ENCODE measurements at places on chromosomes 12 and 14.

DNA sequence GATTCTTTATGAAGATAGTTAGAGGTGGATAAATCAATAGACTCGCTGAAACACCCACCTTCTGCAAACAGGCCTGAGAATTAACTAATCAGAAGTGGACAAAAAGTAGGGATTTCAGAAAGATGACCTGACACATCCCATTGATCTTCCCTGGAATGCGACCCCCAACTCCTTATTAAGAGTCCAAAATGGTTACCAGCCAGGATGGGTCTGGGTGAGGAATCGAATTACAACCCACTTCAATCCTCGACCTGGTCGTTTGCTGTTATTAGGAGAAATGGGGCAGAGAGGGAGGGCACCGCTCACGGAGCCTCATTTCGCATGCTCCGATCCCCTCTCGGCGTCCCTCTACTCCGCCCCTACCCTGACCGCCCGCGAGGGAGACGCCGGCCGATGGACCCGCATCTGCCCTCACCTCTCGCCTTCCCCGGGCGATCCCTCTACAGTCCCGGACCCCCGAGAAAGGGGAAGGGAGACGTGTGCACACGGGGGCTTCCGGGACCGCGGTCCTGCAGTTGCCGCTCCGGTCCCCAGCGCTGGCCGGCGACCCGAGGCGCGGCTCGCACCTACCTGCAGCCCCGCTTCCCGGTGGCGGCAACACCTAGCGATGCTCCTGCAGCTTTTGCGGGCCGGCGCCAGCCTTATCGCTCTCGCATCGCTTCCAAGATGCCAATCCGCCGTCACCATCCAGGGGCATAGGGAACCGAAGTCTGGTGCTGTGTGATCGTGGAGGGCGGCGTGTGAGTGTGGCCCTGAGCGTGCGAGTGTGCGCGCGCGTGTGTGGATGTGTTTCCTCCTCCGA is 69.3 kb upstream of the USP15 start:
- peak; percentile 10 for DNase-seq

DNA sequence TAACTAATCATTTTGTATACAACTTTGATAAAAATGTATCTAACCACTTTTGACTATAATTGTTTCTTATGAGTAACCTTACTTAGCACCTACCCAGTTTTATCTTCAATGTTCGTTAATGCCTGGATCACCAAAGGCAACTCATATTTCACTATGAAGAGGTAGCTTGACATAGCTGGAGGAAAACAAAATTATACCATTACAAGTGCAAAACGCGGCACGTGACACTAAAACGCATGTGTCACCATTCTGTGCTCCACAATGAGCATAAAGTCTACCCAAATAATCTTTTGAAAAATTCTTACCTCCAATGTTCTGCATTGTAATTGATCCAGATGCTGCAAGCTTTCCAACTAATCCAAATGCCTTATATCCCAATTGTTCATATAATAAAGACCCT is 5.8 kb downstream of the SLC38A2 start:
- no peak for DNase-seq

GRCh38 chr12:43060742-43061141 is 471.2 kb upstream of the PRICKLE1 start:
- DNase-seq = no peak

DNA sequence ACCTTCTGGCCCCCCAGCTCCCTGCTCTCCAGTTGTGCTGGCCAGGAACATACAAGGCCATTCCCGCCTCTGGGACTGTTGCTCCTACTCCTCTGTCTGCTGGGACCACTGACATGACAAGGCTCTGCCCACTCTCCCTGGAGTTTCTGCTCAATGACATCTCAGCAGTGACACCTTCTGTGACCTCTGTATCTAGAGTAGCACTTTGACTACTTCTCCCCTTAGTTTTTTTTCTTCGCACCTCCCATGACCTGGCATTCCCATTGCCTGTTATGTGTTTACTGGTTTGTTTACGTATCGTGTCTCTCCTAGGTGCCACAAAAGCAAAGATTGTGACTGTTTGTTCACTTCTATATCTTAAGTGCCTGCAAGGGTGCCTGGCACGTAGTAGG is 40.1 kb upstream of the TMEM263 start:
- no peak for DNase-seq

DNA sequence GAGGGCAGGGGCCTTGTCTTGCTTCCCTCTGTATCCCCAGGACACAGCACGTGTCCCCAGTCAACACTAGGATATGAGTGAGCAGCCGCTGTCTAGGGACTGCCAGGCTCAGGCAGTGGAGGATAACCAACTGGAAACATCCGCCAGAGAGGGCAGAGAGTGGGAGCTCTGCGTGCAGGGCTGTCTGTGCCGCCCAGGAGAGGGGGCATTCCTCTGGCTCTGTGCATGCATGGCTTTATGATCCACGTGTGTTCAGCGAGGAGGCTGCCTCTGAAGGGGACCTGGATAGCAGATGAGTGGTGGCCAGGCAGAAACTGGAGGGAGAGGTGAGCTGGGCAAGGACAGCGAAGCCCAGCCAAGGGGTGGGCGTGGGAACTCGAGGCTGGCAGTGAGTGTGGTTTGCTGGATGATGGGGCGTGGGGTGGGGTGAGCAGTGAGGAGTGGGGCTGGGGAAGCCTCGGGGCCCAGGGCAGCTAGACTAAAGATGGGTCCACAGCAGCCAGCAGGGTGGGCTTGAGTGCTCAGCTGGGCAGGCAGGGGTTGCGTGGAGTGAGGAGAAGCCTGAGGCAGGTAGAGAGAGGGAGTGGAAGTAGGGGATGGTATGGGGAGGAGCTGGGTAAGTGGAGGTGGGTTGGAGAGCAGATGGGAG is 72.9 kb downstream of the PRIMA1 start:
- no peak for DNase-seq

DNA sequence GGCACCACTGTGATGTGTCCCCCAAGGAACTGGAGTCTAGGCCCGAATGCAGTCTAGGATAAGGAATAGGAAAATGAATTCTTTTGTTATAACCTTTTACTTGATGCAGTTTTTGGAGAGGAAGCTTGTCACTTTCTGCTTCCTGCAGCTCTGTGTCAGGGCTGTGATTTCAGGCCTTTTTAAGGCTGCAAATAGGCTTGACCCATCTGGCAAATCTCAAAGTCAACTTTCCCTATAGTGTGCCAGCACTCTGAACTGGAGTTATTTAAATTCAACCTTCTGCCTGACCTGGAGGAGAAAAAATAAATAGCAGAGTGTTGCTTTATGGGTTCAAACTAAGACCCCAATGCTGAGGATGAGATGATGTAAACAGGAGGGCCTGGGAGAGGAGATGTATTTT is 51.8 kb upstream of the CEP83 start:
- DNase-seq = no peak

- DNase-seq = no peak
These were observed 88.5 kb downstream of the PPM1H start for GRCh38 chr12:62846491-62846890.

DNA sequence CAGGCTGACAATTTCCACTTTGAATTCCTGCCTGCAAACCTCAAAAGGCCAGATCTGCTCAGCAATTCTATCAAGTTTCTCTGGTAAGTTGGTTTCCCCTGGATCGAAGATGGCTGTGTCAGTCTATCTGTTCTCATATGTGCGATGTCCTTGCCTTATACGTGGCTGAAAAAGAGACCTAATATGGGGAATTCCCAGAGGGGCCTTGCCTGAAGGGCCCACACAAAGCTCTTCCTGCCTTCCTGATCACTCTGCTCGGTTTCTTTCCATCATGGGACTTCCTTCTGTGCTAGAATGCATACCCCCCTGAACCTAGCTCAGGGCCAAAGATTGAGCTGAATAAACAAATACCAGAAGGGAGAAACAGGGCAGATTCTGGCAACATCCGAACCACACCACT is 13.2 kb downstream of the TCL1B start:
- no peak for DNase-seq

DNA sequence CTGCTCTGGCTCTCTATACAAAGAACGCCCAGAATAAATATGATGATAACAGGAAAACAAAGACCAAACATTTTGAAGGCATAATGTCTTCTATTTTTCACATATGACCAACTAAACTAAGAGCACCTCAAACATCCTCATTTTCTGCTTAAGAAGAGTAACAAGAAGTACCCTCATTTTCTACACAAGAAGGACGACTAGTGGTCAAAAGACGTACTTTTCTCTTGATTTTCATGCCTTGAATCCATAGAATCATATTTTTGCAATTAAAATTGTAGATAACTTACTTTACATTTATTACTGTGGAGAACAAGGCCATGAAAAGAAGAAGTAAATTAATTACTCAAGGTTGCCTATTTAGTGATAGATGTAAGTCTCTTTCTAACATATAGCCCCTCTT is 358.6 kb downstream of the DUSP6 start:
- DNase-seq = no peak

GRCh38 chr12:4320497-4320852 is 538 bp upstream of the TIGAR start:
- no peak for DNase-seq

GRCh38 chr14:49946320-49947141 is 53.6 kb downstream of the ARF6 start:
- DNase-seq = peak; percentile 31

GRCh38 chr14:70622111-70622712 is 19.5 kb upstream of the TTC9 start:
- peak; percentile 45 for DNase-seq

- DNase-seq = no peak
These were observed 64.4 kb upstream of the BTG1 start for GRCh38 chr12:92210071-92210470.

DNA sequence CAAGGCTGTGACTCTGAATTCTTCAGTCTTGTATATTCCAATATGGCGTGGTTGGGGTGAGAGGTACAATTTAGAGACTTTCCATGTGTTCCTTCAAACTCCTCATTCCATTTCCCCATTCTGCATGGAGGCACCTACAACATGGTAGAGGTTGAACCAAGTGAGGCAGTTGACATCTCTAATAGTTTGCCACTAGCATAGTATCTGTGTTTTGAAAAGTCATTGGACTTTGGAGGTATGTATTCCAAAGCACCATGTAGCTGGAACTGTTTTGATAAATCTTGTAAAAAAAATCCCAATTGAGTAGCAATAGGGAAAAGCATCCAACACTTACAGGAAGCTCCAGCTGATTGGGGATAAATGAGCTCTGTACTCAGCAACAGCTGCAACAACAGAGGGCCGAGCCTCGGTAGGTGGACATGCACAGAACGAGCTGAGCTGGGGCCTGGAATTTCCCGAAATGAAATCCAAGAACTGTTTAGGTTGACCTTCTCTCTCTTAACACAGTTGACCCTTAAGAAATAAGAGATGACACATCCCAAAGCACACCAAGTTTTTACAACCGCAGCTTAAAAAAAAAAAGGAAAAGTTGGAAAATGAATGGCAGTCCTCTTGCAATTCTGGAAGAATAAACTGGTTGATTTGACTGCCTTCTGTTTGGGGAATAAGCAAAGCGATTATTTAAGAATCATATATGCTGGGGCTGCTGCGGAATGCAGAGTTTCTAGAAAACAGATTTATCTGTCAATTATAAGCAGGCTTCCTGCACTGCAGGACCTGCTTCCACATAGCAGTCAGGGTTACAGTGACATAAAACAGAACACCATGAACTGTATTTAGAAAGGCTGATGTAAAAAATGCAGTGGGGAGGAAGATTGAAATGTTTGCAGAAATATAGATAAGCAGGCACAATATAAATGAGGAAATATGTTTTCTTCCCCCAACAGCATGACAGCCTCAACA is 194.6 kb upstream of the KRR1 start:
- DNase-seq = no peak

GRCh38 chr14:89491711-89492381 is 74.8 kb upstream of the FOXN3 start:
- no peak for DNase-seq

DNA sequence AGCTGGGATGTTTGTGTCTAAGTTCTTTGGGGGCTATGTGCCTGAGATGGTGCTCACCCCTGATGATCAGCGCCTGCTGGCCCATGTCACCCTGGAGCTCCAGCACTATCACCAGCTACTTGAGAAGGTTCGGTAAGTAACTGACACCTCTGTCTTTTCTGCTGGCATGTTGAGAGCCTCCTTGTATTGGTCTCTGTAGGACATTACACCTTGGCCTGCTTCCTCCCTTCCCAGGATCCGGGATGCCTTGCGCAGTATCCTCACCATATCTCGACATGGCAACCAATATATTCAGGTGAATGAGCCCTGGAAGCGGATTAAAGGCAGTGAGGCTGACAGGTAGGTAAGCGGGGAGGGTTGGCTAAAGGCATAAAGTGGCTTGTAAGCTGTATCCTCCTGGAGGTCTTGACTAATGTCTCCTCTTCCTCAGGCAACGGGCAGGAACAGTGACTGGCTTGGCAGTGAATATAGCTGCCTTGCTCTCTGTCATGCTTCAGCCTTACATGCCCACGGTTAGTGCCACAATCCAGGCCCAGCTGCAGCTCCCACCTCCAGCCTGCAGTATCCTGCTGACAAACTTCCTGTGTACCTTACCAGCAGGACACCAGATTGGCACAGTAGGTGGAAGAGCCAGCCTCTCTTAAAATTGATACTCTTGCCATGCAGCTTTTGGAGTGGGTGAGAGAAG is 5.5 kb downstream of the DDIT3 start:
- no peak for DNase-seq

DNA sequence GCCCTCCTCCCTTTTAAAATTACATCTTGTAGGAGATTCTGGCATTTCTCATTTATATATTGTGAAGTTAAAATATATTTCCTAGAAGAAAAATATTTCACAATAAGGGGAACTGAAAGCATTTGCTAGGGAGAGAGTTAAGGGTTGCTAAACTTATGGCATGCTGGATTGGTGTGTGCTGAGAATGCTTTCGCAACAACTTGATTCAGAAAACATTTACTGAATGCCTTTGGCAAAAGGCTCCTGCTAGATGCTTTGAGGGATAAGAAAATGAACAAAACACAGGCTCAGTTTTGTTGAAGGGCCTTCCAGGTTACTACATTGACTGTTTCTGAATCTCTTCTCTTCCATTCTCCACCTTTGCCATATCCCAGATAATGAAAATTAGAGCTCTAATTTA is 67.5 kb downstream of the DIP2B start:
- no peak for DNase-seq

DNA sequence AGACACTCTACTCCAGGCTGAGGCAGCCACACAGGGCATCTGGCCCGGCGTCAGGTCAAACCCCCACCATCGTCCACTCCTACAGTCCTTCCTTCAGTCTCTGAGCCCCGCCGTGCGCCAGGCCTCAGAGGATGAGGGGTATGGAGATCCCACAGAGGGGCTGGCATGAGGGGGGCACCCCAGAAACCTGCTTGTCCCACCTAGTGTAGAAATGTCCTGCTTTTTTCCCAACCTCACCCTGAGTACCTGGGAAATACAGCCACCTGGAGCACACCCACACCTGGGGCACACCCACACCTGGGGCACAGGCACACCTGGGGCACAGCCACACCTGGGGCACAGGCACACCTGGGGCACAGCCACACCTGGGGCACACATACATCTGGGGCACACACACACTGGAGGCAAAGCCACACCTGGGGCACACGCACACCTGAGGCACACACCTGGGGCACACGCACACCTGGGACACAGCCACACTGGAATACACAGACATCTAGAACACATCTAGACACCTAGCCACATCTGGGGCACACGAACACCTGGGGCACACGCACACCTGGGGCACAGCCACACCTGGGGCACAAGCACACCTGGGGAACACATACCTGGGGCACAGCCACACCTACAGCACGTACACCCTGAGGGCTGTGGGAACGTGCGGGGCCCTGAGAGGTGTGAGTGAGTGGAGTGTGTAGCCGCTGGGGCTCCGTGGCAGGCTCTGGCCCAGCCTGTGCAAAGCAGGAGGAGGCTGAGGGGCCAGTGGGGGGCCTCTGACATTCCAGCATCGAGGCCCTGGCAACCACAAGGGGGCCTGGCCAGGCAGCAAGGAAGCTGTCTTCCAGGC is 18.4 kb downstream of the AKT1 start:
- DNase-seq = no peak

Data from activated naive CD4-positive, alpha-beta T cell treated with Interleukin-2 at 50 U/mL for 16 hours (primary cell).